ENCODE measurements at places on chromosomes 5 and 9. TPM values are rescaled to one million over a fixed set of nuclear protein-coding genes. Genes with fewer than 3 reads are reported as not detected.

The MEF2C gene
- 30.0 TPM for total RNA-seq

The NUTM2F gene
- total RNA-seq, result not detected

The PLPPR1 gene
- total RNA-seq, result not detected

The PCDHB9 gene
- total RNA-seq, result 0.31 TPM

The FBP2 gene
- total RNA-seq, result not detected

The ZNF462 gene
- 0.42 TPM for total RNA-seq

The IFNA2 gene
- 0.21 TPM for total RNA-seq

The NFIB gene
- total RNA-seq, result 0.42 TPM

The EFNA5 gene
- 0.84 TPM for total RNA-seq

The BAAT gene
- total RNA-seq, result 0.10 TPM

The NDST1 gene
- 13.0 TPM for total RNA-seq

The PCDHA6 gene
- total RNA-seq, result not detected

The SPATA31E1 gene
- total RNA-seq, result not detected

The SLC46A2 gene
- 0.94 TPM for total RNA-seq

The GABBR2 gene
- total RNA-seq, result under 0.01 TPM

The FOXE1 gene
- not detected for total RNA-seq
